ENCODE measurements at places on chromosomes 1 and 21.

- DNase-seq: no peak
These were observed 374.9 kb upstream of the CAMK1G start for GRCh38 chr1:209208648-209209047.

GRCh38 chr1:228510101-228510802 is 23.1 kb downstream of the RNF187 start:
- no peak for DNase-seq

DNA sequence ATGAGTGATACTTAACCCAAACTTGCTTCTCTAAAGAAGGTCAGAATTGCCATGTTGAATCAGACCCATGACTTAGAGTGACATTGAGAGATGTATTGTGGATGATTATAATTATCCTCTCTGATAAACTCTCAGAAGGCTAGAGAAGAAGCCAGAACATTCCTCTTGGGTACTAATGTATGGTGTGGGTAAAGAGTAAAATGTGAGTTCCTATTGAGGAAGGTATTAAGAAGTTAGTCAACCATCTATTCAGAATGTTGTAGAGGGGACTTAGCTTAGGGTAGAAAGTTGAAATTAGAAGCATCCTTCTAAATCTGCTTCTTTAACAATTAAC is 7.3 kb downstream of the GMEB1 start:
- DNase-seq: no peak

DNA sequence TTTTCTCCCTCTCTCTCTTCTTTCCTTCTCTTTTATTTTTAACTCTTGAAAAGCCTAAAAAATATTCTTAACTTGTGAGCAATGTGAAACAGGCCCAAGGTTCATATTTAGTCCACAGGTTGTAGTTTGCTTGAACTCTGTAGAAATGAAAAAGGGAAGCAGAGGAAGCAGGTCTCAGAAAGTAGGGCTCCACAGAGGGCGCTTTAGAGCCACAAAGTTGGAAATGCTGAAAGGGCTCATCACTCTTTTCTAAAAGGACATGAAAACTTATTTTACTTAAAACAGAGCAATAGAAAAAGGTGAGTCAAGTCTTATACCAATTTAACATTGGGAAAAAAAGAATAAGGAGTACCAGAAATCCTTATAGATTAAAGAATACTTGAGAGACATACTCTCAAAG is 247.0 kb downstream of the USP25 start:
- DNase-seq: no peak

GRCh38 chr1:240935920-240936319 is 324.0 kb upstream of the GREM2 start:
- no peak for DNase-seq

DNA sequence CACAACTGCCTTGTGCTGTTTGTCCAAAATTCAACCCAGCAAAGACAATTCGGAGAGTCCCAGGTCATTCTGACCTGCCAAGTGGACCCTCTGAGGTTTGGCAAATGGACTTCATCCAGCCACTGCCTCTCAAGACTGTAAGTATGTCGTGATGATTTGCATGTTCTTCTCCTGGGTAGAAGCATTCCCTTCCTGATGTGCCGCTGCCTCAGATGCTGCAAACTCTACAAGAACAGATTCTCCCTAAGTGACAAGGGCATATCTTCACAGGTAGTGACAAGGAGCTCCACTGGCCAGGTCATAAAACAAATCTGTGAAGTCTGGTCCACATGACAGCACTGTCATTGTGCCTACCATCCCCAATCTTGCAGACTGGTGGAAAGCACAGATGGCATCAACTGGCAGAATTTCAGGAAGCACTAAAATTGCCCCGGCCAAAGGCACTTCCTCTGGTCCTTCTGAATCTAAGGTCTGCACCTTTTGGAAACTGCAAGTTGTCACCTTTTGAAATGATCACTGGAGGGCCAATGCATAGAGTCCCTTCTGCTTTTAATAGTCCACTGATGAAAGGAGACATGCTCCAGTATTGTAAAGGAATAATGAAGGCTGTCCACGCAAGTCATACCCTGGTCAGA is 27.4 kb downstream of the POFUT2 start:
- no peak for DNase-seq

GRCh38 chr1:20325407-20325843 is 34.8 kb downstream of the VWA5B1 start:
- no peak for DNase-seq
